AG04450 (cell line): ENCODE measurements at places on chromosomes 7 and 10.

- no peak for DNase-seq
Measured at GRCh38 chr7:45306752-45307305, 149.2 kb downstream of the RAMP3 start.

- no peak for DNase-seq
Measured at GRCh38 chr7:18151422-18151821, 123.8 kb upstream of the PRPS1L1 start.

DNA sequence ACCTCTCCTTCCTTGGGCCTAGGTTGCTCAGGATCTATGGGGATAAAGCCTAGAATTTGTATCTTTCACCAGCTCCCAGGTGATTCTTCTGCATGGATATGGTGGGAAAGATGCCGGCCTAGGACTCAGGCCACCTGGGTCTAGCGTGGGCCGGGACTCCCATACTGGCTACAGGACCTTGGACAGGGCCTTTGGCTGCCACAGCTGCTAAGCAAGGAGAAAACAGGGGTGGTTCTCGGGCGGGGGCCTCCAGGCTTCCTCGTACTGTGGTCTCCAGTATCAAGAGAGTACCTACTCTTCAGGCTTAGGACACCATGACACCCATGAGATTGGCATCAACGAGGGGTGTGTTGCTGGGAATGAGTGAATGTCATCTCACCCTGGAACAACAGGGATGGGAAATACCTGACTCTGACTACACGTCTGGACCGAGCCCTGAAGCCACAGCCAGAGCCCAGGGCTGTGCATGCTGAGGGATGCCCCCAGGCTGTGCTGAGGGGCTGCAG, 120.3 kb upstream of the ADAM12 start:
- no peak for DNase-seq

DNA sequence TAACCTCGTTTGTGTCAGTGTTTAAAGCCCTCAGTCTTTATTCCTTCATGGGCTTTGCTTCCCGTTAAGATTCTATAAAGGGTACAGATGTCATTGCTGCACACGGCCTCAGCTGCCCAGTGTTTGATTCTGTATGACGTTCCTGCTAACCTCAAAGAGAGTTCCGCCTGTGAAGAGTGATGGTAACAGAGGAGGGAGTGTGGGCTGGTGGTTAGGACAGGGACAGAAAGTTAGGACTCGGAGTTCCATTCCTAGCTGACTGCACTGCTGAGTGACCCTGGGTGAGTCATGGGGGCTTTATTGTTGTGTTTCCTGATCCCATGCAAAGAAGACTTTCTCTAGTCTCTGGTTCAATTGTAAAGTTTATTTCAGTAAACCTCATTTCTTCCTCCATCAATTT, 227.1 kb downstream of the DYNC1I1 start:
- no peak for DNase-seq

- no peak for DNase-seq
Measured at GRCh38 chr10:11178606-11179515, 161.2 kb downstream of the CELF2 start.

DNA sequence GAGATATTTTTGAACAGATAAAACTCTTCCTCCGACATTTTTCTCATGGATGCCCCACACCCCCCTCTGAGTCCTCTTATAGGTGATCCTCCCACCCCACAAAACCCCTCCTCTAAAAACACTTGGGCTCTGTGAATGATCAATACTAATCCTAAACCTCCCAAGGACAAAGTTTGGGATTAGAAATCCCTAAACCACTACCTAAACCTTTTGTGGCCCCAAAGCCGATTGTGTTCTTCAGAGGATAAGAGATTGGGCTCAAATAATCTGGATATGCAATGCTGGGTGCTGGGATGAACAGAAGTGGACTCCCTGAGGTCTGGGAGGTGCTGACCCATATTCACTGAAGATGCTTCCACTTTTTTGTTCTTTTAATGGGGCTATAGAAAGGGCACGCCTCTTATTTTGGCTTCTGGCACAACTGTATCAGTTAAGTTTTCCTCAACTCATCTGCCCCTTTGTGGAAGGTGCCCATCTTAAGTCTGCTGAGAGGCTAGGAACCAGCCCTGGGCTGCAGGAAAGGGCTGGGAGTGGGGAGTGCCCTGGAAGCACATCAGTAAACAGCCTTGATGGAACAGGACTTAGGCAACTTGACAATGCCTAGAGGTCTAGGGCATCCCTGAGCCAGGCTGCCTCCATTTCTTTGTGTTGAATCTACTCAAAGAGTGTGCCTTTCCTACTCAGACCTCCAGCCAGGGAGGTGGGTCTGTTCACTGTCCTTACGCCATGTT, at the start of gene OPN1SW:
Gene OPN1SW, minus strand, starts transcription at position 51 of the 731 bp plus-strand sequence. Its CDS starts 13 bp downstream, at position 38.
- DNase-seq = no peak

GRCh38 chr7:157944051-157944450, 607.2 kb downstream of the DNAJB6 start:
- DNase-seq = no peak
